ENCODE measurements at places on chromosomes 2 and 18.
A peak's percentile ranks its signal among the peaks of the same experiment; 100 is the strongest.

GRCh38 chr2:159010963-159011362 lies 42.5 kb downstream of the TANC1 start:
- no peak for DNase-seq

DNA sequence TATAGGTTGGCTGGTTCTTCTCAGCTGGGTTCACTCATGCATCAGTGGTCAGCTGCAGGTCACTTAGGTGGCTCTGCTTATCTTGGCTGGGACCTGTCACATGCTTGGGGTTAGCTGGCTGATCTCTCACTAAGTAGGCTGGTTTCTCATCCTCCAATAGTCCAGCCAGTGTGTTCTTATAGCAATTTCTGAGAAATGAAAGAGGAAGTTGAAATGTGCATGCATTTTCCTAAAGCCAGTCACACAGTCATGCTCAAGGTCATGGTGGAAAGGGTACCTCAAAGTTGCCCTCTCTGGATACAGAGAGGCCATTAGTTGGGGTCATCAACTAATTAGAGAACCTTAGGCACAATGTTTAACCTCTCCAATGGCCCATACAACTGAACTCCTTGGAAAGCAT lies 64.4 kb downstream of the KLHL29 start:
- no peak for DNase-seq

DNA sequence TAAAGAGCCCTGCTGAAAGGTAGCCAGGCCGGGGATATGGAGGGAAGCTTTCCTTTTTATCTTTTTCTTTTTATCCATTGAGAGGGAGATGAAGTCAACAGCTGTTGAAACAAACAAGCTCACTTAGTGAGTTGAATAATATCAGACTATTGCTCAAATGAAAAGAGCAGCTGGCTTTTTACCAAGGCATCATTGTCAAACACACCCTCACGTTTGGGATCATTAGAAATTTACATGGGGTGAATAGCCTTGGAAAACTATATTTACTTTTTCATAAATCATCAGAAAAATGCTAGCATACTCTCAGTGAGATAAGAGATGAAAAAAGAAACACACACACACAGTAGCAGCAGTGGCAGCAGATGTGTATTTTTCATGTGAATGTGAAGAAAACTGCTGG lies 71.5 kb upstream of the HNMT start:
- peak; percentile 91 for DNase-seq

DNA sequence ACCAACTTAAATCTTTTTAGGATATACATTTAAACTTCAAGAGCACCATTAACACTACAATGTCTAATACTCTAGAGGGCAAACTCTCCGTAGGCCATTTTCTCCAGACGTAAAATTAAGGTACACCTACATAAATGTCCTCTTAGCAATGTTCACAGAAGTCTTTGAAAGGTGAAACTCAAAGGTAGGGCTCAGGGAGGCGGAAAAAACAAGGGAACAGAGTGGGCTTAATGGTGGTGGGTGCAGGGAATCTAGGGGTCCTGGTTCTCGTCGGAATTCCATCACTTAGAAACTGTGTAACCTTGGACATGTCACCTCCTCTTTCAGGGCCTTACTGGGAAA lies 668 bp downstream of the NFU1 start:
- no peak for DNase-seq

DNA sequence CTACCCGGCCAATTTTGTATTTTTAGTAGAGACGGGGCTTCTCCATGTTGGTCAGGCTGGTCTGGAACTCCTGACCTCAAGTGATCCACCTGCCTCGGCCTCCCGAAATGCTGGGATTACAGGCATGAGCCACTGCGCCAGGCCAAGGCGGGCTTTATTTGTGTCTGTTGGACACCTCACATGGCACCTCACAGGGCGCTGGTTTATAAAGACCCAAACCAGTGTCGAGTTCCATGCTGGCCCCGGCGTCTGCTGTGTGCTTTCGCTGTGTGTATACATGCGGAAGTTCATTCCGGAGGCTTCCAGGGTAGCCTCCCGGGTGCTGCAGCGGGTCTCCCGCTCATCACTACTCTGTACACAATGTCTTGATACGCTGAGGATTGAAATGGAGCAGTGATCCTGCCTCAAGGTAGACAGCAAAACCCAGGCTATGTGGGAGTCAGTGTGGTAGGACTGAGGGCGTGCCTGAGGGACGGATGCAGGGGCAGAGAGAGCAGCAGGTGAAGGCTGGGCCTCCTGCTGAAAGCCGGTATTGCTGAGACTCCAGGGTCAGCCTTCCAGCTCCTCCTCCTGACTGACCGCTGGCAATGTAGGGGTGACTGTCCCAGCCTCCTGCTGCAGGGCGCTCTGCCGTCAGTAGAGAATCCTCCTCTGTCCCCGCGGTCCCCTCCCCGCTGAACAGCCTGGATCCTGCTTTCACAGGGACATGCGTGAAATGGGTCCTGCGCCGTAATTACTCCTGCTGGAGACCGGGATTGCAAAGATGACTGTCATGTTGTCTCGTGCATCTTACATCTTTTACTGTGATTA lies 22.7 kb downstream of the LDLRAD4 start:
- DNase-seq = no peak

- no peak for DNase-seq
Observed at GRCh38 chr2:135743860-135744259, 2.2 kb downstream of the UBXN4 start.

GRCh38 chr2:144322379-144322778 lies 197.5 kb downstream of the ZEB2 start:
- DNase-seq = no peak

- DNase-seq = no peak
Observed at GRCh38 chr2:73174941-73175662, 27.3 kb upstream of the NOTO start.

GRCh38 chr2:109655287-109655686 lies 41.1 kb downstream of the SOWAHC start:
- DNase-seq = no peak

DNA sequence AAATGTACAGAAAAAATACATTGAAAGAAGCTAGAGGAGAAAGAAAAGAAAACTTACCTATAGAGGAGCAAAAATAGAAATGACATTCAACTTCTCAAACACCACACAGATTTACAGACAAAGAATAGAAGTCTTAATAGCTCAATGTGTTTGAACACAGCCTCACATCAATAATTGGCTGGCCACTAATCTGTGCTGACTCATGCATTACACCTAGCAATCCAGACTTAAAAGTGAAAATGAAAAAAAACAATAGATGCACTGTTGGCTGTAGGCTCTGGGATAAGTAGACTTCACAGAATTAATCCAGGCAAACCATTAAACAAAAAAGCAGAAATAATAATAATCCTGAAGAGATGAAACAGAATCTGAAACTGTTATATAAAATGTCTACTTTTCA lies 961.3 kb upstream of the CELF4 start:
- no peak for DNase-seq

DNA sequence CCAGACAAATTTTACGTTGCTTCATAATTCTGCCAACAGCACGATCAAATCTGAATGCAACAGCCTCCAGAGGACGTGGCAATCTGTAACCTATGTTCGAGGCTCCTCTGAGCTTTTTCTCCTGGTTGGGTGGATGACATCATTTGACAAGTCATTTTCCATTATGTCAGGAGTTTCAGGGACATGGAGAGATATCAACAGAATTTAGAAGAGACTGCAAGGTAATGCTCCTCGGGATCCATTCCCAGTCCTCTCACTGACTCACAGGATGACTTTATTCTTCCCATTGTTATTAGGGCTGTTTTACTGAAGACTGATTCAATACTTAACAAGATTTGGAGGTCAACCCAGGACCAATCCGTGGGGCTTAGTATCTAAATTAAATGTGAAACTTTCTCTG lies 72.5 kb upstream of the RNF152 start:
- DNase-seq = no peak

DNA sequence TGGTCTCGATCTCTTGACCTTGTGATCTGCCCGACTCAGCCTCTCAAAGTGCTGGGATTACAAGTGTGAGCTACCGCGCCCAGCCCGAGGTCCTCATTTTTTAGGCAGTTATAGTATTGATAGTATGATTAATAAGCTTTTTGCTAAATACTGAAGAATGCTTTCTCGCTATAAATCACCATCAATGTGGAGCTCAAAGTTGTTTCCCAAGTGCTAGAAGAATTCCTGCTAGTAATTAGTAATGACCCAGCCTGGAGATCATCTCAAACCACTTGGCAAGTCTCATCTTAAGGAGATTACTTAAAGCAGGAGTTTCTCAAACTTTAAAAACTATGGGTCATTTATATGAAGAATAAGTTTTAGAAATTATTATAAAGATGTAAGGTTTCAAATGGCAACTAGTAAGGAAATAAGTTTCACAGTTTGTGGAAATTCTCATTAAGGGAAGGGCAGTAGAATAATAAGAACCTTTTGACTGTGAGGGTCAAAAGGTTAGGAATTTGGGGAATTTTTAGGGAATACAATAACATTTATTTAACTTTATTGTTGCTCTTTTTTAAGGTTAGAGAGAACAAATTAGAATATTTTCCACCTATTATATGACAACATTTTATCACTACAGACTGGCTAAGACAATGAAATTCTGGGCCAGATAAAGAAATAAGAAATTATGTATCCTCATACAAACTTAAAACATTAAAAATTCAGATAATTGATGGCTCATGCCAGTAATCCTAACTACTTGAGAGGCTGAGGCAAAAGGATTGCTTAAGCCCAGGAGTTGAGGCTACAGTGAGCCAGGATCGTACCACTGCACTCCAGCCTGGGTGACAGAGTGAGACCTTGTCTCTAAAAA lies 148.6 kb upstream of the MAP3K20 start:
- no peak for DNase-seq

- DNase-seq = no peak
Observed at GRCh38 chr18:22459491-22459890, 41.8 kb upstream of the CTAGE1 start.

DNA sequence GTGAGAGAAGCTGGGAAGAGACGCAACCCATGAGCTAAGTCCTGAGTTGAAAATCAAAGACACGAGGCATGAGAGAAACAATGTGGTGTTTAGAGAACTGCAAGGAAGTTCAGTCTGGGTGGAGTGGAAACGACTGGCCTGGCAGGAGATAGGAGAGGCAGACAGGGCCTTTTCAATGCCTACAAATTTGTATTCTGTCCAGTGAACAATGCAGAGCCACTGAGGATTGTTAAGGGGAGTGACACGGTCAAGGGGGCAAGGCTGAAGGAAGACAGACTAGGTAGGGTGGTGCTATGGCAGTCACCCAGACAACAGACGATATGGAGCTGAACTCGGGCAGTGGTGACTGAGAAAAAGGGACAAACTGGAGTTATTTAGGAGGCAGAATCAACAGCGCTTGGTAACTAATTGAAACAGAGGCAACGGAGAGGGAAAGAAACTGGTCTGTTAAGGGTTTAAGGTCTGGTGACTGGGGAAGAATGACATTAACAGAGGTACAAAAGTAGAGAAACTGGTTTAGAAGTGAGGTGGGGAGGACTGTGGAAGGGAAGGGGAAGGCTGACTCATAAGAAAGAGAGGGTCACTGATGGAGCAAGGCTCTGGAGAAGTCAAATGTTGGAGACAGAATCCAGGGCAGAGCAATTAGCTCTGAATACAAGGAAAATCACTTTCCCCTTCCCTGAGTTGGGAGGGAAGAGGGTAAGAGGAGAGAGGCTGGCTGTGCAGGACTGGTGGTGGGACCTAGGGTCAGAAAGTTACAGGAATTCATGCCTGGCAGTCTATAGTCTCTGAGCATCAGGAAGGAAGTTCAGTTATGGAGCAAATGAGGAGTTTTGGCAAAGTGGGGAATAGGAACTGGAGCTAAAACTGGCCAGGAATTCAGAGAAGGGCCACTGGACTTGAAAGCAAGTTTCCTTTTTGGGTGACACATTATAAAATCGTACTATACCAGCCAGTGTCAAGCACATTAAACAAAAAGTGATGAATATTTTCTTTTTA lies 63.4 kb upstream of the CHRNA1 start:
- no peak for DNase-seq

GRCh38 chr2:164314148-164314547 lies 307.1 kb downstream of the GRB14 start:
- no peak for DNase-seq

DNA sequence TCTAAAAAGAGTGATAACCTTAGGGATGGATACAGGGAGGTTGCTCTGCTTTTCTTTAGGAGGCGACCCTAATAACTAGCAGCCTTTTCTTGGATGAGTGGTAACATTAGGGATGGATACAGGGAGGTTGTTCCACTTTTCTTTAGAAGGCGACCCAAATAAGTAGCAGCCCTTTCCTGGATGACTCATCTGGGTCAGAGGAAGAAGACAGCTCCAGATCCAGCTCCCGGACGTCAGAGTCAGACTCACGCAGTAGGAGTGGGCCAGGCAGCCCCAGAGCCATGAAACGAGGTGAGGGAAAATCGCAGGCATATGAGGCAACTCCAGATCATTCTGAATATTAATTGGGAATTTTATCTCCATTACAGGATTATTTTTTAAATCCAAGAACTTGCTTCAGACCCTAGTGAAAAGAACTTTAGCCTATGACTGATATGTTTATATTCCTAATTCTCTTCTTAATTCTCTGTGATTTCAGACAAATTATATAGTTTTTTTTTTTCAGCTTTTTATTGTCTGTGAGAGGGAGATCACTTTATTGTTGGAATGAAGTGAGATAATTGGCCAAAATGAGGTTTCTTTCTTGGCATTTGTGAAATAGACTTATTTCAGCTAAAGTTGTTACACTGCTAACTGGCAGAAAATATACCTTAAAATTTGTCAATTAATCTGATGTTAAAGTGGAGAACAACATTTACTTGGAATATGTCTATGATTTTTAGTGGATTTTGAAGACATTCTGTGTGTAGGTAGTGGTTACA lies 31.2 kb upstream of the C1GALT1C1L start:
- DNase-seq = no peak

- no peak for DNase-seq
Observed at GRCh38 chr2:20416723-20417122, 30.2 kb upstream of the RHOB start.

- DNase-seq = no peak
Observed at GRCh38 chr2:72089537-72089936, 58.1 kb downstream of the CYP26B1 start.

DNA sequence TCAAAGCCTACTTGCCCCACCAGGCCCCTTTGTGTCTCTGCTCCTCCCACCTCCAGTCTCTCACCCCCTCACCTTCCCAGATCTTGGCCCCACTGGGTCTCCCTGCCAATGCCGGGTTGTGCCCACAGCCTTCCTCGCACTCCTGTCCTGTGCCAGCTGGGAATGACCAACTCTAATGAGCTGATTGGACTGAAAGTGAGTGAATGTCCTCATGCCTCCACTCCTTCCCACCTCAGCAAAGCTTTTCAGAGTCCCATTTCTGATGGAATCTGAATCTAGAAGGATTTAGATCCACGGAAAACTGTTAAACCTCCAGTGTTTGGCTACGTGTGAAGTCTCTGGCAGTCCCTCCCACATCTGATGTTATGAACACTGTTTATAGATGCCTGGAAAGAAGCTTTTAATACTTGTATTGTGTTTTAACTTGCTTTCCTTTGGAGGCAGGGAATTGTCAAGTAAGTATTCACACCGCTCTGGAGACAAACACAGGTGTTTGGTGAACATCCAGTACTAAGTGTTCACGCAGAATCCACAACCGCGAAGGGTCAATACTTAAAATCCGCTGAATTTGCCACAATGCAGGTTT lies 103.9 kb downstream of the RTN4 start:
- DNase-seq = no peak
